ENCODE measurements at places on chromosomes 7 and 10.

DNA sequence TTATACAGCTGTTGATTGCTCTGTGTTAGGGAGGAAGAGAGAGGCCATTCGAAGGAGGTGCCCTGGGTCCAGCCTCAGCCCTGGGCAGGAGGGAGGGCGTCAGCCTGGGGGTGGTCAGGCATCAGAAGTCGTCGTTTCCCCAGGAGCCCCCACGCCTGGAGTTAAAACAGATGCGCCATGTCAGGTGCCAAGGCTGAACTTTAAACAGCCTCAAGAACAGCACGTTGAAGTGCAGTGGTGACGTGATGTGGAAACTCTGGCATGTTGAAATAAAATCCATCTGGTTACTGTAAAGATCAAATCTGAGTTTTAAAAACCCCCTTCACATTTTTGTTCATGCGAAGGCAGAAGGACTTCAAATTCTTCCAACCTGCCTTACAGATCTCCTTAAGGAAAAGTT is 128.4 kb upstream of the PPP2R2D start:
- DNase-seq, result no peak

DNA sequence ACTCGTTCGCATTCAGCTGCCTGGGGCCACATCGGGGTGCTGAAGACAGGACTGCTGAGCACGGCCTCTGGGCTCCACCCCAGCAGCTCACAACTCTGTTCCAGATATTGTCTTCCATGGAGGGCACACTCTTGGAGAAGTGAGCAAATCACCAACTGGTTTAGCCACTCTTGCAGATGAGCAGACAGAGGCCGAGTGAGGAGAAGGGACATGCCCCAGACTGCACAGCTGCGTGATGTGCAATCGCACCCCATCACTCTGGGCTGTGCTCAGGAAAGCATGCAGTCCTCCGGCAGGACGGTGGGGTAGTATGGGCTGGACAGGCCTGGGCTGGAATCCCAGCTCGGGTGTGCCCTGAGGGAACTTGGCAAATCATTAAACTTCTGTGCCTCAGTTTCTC is 111.6 kb downstream of the FAM53B start:
- DNase-seq, result no peak

DNA sequence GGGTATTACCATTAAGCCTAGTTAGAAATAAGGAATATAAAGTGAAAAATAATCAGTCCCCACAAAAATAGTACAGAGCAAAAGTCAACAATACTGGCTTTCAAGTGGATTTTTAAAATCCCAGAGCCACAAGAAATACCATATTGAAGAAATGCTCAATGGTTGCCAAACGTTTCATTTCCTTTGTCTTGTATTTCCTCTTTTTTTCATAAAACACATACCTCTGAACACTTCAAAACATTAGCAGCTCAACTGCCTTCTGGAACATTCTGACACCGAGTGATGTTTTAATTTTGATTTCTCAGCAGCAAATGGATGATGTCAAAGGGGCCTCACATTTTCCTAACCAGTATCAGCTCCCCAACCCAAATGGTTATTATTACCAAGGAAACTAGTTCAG is 10.5 kb downstream of the NOD1 start:
- DNase-seq, result no peak

GRCh38 chr7:106626376-106627164 is 34.4 kb downstream of the CCDC71L start:
- no peak for DNase-seq

DNA sequence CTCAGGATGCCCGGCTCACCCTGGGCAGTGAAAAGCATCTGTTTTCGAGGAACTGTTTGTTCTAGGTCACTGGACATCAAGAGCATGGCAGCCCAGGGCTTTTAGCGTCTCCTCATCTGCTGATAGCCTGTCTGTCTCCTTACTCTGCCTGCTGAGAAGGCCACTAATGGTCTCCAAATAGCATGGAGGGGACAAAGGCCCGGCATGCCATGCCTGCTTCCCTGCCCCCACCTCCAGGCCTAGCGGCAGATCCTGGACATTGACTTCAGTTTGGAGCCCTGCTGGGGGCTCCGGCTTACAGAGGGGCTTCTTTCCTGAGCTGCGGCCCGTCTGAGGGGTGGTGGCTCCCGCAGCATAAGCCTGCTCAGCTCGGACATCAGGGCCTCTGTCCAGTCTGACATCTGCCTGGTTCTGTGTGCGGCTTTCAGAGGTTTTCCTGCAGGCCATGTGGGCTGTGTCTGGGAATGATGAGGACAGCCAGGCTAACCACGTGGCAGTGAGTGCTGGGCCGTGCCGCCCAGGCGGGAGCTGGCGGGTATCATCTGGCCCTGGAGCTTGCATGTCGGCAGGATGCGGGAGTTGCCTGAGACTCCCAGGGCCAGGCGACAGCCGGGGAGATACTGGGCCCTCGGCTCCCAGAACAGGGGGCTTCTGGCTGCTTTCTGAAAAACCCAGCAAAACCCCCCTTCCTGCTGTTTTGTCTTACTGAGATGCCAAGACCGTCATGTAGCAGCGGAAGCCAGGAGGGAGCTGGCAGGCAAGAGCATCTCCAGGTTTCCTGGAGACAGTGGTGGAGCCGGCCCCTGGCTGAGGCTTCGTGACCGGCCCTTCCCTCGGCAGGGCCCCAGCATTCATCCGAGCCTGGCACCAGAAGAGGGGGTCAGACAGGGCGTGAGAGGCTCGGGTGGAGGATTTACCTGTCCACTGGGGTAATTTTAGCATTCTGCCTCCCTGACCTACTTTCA is 9.2 kb downstream of the PFKFB3 start:
- DNase-seq, result no peak

DNA sequence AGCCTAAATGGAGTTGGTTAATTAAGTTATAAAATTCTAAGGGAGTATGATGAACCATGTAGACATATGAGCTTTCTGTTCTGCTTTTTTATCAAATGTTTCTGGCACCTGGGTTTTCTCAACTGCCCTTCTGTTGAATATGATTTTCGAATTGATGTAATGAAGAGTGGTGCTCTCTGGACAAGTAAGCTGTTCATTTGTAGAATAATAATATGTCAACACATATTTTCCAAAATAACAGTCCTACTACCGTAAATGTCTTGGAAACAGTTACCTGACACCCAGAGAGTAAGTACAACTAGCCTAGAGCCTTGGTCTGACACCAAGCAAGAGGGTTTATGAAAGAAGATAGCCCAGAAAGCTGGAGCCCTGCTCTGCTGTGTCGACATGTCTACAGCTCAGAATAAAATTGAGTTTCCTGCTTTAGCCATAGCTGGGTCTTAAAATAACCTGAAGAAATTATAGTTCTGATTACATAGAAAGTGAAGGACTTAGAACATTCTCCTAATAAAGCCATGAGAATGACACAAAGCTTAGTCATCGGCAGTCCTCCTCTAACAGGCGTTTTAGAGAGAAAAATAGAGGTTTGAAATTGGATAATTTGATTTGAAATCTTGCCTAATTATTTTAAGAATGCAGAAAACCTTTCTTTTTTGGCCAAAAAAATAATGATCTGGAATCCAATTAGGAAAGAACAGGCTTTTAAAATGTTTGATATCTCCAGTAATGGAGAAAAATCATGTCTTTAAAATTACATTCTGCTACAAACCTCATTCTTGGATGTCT is 25.1 kb downstream of the HDAC9 start:
- DNase-seq, result no peak

DNA sequence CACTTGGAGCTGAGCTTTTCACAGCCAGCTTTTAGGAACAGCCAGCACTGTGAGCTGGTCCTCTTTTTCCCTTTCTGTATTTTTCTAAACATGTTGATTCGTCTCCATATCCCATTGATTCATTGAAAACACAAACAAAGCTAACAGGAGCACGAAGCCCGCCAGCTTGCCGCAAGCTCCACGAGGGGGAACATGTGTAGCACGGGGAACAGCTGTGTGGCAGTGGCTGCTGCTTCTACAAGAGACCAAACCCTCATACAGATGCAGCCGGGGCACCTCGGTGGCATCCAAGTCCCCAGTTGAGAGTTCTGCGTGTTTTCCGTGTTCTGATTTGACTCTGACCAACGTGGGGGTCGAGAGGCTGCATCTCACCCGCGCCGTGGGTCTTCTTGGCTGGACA is 80.8 kb upstream of the SH2B2 start:
- DNase-seq, result no peak

GRCh38 chr7:122070834-122071233 is 73.2 kb downstream of the AASS start:
- DNase-seq, result no peak

DNA sequence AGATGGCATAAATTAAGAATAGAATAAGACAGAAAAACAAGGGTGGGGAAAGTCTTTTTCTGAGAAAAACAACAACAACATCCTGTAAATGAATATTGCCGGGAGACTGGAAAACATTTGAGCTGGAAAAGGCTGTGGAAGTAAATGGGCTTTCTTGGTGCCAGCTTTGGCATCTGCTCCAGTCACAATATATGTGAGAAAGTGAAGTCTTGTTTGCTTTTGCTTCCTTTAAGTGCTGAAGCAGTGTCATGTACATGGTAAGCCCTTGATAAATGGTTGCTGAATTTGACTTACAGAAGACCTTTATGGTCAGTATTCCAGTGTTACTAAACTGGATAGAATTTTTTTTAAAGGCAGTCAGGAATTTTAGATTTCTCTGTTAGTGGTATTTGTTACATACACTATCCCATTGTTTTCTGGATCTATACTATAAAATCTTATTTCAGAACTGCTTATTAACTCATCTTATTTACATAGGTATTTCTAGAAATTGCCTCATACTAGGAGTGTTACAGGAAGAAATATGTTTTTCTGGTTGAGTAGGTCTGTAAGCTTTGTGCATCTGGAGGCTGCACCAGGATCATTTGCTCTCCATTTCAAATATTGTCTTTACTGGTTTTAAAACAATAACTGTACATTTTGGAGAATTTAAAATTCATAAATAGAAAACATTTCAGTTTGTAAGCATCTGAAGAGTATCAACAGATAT is 201.7 kb upstream of the FOXP2 start:
- no peak for DNase-seq

DNA sequence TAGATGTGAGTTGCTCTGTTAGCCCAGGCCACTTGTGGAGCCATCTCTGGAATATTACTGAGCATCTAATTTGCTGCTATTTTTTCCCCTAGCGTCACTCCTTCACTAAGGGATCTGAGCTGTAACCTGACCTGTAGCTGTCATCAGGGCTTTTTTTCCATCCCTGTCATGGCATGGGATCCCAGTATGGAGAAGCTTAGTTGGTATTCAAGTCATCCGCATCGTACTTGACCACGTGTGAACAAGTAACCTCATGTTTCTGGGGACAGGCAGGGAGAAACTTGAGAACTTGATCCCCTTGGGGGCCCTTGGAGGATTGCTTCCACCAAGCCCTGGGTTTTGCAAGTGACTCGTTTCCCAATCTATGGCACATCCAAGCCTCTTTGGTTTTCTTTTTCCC is 474.4 kb upstream of the GALNT17 start:
- no peak for DNase-seq

DNA sequence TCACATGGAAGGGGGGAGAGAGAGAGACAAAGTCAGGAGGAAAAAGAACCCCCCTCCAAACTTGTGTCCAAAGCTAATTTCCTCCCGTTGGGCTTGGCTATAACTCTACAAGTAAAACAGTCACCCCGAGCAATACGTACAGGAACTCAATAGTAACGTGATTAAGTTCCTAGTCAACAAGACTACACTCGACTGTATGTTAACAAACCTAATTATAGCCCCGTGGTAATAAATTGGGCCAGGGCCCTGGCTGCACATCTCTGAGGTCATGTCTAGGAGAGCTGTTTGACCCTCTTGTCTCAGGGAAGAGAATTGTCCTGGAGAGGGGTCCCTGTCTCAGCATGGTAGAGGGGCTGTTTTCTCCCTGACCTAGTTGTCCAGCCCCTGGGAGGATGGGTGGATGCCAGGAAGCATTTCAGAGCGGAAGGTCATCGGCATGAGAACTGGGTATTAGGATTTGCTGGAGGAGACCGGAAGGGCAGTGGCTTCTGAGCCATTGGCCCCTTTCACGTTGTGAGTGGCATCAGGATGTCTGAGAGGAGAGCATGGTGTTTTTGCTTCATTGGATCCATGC is 60.2 kb upstream of the COMTD1 start:
- DNase-seq, result no peak

- no peak for DNase-seq
Measured at GRCh38 chr7:137828456-137828855, 18.3 kb downstream of the DGKI start.

DNA sequence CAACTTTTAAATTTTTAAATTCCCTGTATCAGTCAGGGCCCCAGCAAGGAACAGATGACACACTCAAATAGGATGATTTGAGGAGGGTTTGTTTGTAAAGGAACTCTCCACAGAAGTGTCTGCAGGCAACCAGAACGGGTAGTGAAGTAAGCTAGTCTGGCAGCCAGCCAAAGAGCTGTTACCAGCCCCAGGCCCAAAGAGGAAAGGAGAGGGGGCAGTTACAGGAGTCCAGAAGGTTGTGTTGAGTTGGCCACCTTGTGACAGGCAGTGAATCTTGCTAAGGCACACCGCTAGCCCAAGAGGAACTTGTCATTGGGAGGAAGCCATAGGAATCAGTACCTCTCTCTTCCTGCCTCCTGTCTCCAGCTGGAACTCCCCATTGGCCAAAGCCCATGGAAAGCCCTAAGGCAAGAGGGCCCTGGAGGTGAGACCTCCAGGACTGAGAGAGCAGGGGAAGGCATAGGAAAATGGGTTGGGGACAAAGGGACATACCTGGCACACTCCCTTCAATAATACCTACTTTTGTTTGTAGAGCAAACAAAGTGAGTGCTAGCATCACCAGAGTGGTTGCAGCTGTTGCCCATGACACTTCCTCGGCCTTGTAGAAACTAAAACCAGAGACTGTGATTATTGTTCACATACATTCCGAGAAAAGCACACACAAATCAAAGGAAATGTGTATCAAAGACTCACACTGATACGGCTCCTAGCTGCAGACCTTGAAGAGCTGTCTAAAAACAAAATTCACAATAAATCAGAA is 25.4 kb upstream of the GATAD1 start:
- no peak for DNase-seq

DNA sequence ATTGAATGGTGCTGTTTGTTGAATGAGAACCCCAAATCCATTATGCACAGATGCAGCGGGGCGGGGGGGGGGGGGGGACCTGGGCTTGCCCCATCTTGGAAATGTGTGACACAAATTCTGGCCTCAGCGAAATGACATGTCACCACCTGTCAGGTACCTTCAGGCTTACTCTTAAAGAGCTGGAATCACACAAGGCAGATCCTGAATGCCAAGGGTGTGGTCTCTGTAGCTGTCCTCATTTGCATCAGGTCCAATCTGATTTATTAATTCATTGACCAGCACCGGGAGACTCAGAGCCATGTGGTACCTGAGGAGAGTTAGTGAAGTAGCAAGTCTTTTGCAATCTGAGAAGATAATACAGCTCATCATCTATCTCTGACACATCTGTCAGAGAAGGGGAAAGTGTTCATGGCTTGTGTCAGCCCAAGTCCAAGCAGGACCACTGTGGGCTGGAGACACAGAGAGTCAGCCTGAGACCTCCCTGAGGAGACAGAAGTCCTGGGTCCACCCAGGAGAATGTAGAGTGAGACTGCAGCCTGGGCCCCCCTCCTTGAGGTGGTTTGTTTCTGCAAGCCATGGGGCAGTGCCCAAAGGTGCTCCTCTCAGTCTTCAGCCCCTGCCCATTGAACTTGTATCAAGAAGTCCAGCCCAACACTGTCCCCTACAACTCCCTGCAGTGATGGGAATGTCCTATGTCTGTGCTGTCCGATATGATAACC is 46.7 kb downstream of the ADCYAP1R1 start:
- no peak for DNase-seq
